ENCODE measurements at places on chromosomes 4 and X. TPM values are rescaled to one million over a fixed set of nuclear protein-coding genes. Genes with fewer than 3 reads are reported as not detected.

- H3K4me3 ChIP-seq, result no peak overlapping the region
- H3K27ac ChIP-seq, result no peak overlapping the region
- no peaks in the 10 kb centered on the region for H3K27me3 ChIP-seq
- DNase-seq, result no peak
- no peaks in the 10 kb centered on the region for H3K36me3 ChIP-seq
Observed at GRCh38 chr4:48602222-48602621, 112.2 kb downstream of the ZAR1 start.

VCX2 gene
- total RNA-seq, result not detected

DNA sequence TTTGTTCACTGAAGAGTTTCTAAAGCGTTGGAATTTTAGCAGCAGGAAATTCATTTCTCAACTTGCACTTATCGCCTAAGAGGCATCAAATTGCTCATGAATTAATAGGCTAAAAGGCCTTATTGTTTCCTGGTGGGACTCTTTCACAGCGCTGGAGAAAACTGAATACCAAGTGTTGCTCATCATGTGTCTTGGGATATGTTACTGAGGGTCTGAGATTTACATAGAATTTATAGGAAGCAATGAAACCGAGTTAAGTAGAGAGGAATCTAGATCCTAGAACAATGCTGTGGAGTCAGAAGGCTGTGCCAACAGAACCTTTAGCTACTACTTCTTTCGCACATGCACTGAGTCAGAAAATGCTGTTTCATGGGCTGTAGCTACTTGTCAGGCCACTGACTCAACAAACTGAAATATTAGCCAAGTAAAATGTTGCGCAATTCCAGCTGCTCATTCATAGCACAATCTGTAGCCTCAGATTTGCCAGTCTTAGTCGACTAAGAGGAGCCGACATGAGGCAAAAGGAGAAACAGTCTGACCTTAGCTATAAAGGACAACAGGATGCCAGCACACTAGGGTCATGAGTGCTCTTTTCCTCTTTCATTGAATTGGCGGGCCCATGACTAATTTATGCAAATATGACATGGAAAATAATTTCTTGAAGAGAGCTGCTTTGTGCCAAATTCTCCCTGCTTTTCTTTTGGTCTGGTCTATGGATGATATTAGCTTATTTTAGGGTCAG, 35.9 kb upstream of the CXCL8 start:
- no peak for DNase-seq
- H3K4me3 ChIP-seq, result no peak overlapping the region
- H3K36me3 ChIP-seq, result no peaks in the 10 kb centered on the region
- H3K27ac ChIP-seq, result peak overlapping the region; percentile 68
- H3K4me1 ChIP-seq, result peaks cover 32% of the 10 kb centered on the region

DNA sequence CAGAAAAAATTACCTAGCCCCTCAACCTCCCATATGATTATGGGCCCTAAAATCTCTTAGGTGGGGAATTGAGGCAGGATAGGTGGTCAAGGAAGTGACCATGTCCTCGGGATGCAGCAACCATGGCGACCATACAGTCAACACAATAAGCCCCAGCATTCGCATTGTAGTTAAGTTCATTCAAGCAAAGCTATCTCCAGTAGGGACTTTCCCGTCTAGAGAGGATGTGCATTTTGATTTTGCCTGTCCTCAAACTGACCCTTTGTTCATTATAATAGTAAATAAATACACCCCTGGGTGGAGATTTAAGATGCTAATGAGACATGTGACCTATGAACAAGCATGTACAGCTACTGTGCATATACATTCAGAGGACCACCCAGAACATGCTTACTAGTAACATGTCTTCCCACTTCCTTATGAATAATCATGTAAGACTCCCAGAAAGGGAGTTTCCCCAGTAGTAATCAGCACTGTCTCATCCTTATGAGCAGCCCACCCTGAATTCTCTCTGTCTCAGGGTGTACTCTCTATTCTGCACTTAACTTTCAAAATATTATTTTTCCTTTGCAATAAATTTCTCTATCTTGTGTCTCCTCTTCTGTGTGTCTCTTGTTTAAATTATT, 74.3 kb downstream of the NUDT11 start:
- DNase-seq, result no peak
- H3K36me3 ChIP-seq, result no peaks in the 10 kb centered on the region
- H3K27ac ChIP-seq, result no peak overlapping the region
- no peak overlapping the region for H3K4me3 ChIP-seq
- H3K27me3 ChIP-seq, result no peaks in the 10 kb centered on the region

DNA sequence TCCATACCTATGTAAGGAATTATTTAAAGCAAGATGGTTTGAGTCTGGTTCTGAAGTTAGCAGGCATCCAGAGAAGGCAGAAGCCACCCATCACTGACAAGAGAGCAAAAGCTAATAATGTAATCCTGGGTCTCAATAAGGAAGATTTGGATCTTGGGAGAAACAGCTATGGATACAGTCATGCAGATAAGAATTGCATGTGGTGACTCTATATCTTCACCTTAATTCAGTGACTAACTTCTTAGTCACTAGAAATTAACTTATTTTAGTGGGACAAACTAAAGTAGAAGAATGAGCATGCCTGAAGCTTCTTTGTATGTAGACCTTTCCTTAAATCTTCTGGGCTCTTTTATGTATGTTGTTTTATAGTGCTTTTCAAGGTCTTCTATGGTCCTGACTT, 66.6 kb downstream of the ATP10D start:
- H3K4me1 ChIP-seq, result no peaks in the 10 kb centered on the region
- DNase-seq, result no peak
- peaks cover 37% of the 10 kb centered on the region for H3K36me3 ChIP-seq
- no peaks in the 10 kb centered on the region for H3K27me3 ChIP-seq

DMD gene
- total RNA-seq, result 24.7 TPM

GRCh38 chrX:73127700-73128241, 48.5 kb upstream of the PABPC1L2A start:
- H3K4me3 ChIP-seq, result no peak overlapping the region
- no peaks in the 10 kb centered on the region for H3K27me3 ChIP-seq

NEIL3 gene
- total RNA-seq, result 0.52 TPM

FATE1 gene
- not detected for total RNA-seq

- no peak for DNase-seq
- H3K4me1 ChIP-seq, result no peaks in the 10 kb centered on the region
- H3K36me3 ChIP-seq, result no peaks in the 10 kb centered on the region
- H3K27me3 ChIP-seq, result no peaks in the 10 kb centered on the region
- H3K27ac ChIP-seq, result no peak overlapping the region
- no peak overlapping the region for H3K4me3 ChIP-seq
Observed at GRCh38 chr4:20662851-20663250, 37.4 kb upstream of the PACRGL start.

CCSER1 gene
- 7.4 TPM for total RNA-seq

AFF2 gene
- 13.4 TPM for total RNA-seq

- H3K27ac ChIP-seq, result no peak overlapping the region
- H3K36me3 ChIP-seq, result no peaks in the 10 kb centered on the region
- no peaks in the 10 kb centered on the region for H3K27me3 ChIP-seq
- H3K4me1 ChIP-seq, result no peaks in the 10 kb centered on the region
- DNase-seq, result no peak
Observed at GRCh38 chr4:139027776-139028175, 12.2 kb downstream of the NOCT start.

- no peak overlapping the region for H3K27ac ChIP-seq
- H3K27me3 ChIP-seq, result no peaks in the 10 kb centered on the region
- no peaks in the 10 kb centered on the region for H3K36me3 ChIP-seq
- no peaks in the 10 kb centered on the region for H3K4me1 ChIP-seq
- no peak overlapping the region for H3K4me3 ChIP-seq
- DNase-seq, result no peak
Observed at GRCh38 chrX:16033331-16033730, 90.0 kb upstream of the GRPR start.

MAOA gene
- total RNA-seq, result 176 TPM

GRCh38 chr4:175386776-175387507, 425.1 kb downstream of the GPM6A start:
- no peaks in the 10 kb centered on the region for H3K4me1 ChIP-seq
- H3K36me3 ChIP-seq, result no peaks in the 10 kb centered on the region
- H3K27ac ChIP-seq, result no peak overlapping the region
- H3K4me3 ChIP-seq, result no peak overlapping the region

SLC6A14 gene
- 50.2 TPM for total RNA-seq

SCML1 gene
- total RNA-seq, result 12.3 TPM

- no peak for DNase-seq
- no peaks in the 10 kb centered on the region for H3K36me3 ChIP-seq
- no peak overlapping the region for H3K4me3 ChIP-seq
- no peaks in the 10 kb centered on the region for H3K27me3 ChIP-seq
- no peak overlapping the region for H3K27ac ChIP-seq
Observed at GRCh38 chrX:7247346-7247745, 99.4 kb upstream of the PUDP start.

MAGEA2B gene
- not detected for total RNA-seq

GRCh38 chr4:67694662-67695061, 6.3 kb downstream of the UBA6 start:
- no peak overlapping the region for H3K4me3 ChIP-seq
- no peak for DNase-seq
- peaks cover 13% of the 10 kb centered on the region for H3K36me3 ChIP-seq

DNA sequence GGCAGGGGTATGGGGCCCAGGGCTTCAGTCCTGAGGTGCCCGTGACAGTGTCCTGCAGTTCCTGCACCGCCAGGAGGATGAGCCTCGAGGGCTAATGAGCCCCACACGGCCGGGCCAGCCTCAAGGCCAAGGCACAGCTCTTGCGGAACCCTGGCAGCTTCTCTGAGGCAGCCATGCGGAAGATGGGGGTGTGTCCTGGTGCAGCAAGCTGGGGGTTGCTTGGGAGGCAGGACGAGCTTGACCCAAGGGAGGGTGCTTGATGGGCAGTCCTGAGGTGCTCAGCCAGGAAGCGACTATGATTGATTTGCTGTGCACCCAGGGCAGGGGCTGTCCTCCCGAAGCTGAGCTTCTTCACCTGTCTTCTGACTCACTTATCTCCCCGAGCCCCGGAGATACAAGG, 9.1 kb upstream of the FGFR3 start:
- H3K27me3 ChIP-seq, result no peaks in the 10 kb centered on the region
- no peak overlapping the region for H3K4me3 ChIP-seq
- H3K36me3 ChIP-seq, result no peaks in the 10 kb centered on the region
- no peaks in the 10 kb centered on the region for H3K4me1 ChIP-seq
- no peak overlapping the region for H3K27ac ChIP-seq

P2RY4 gene
- total RNA-seq, result 0.23 TPM

TMPRSS11F gene
- total RNA-seq, result not detected

DNA sequence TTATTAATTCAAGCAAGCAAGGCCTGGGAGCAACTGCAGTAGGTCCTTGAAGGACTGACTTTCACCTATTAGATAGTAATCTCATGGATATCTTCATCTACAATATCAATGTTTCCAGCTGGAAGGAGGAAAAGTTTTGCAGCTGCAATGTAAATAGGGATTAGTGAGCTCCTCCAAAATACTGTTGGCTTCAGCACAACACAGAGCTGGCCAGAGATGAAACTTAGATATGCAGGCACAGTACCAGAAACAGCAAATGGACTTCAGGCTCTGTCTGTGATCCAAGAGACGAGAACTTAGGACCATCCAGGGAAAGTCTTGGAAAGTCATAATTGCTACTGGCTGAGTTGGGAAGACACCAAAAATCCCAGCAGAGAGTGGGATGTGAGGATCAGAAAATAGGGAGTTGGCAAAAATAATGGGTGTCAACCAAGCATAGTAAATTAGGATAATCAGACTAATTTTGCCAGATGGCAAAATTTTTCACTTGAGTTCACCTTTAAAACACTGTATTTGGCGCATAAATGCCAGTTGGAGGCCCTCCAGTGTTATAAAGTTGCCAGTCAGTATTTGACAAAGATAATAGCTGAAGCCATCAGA, 57.5 kb downstream of the PARM1 start:
- H3K4me3 ChIP-seq, result no peak overlapping the region
- no peaks in the 10 kb centered on the region for H3K4me1 ChIP-seq
- no peak for DNase-seq
- H3K27me3 ChIP-seq, result no peaks in the 10 kb centered on the region
- H3K36me3 ChIP-seq, result no peaks in the 10 kb centered on the region
- H3K27ac ChIP-seq, result no peak overlapping the region

GRCh38 chr4:125750399-125750798, 435.6 kb downstream of the FAT4 start:
- H3K27ac ChIP-seq, result no peak overlapping the region
- H3K4me3 ChIP-seq, result no peak overlapping the region
- H3K36me3 ChIP-seq, result no peaks in the 10 kb centered on the region
- DNase-seq, result no peak
- no peaks in the 10 kb centered on the region for H3K4me1 ChIP-seq

CENPC gene
- total RNA-seq, result 24.0 TPM

RNF212 gene
- total RNA-seq, result 6.9 TPM

CSN1S1 gene
- total RNA-seq, result not detected

- no peak overlapping the region for H3K27ac ChIP-seq
- no peaks in the 10 kb centered on the region for H3K4me1 ChIP-seq
- no peak for DNase-seq
- H3K4me3 ChIP-seq, result no peak overlapping the region
- no peaks in the 10 kb centered on the region for H3K36me3 ChIP-seq
Observed at GRCh38 chr4:122003335-122003734, 51.5 kb upstream of the TRPC3 start.

GRCh38 chrX:110402850-110403221, 44.2 kb downstream of the RTL9 start:
- no peaks in the 10 kb centered on the region for H3K36me3 ChIP-seq
- H3K4me3 ChIP-seq, result no peak overlapping the region
- H3K27me3 ChIP-seq, result no peaks in the 10 kb centered on the region

PABPC5 gene
- 1.9 TPM for total RNA-seq

- peaks cover 96% of the 10 kb centered on the region for H3K27me3 ChIP-seq
- H3K4me3 ChIP-seq, result no peak overlapping the region
- H3K36me3 ChIP-seq, result no peaks in the 10 kb centered on the region
- peaks cover 14% of the 10 kb centered on the region for H3K4me1 ChIP-seq
Observed at GRCh38 chr4:173524218-173525117, 5.6 kb downstream of the HAND2 start.

PLAC1 gene
- total RNA-seq, result not detected

DNA sequence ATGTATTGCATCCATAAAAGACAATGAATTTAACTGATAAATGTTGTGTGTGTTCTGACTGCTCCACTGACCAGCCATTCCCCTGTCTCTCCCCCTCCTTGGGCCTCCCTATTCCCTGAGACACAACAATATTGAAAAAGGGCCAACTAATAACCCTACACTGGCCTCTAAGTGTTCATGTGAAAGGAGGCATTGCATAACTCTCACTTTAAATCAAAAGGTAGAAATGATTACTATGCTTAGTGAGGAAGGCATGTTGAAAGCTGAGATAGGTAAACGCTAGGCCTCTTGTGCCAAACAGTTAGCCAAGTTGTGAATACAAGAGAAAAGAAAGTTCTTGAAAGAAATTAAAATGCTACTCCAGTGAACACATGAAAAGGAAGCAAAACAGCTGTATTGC, 152.7 kb downstream of the POU4F2 start:
- no peaks in the 10 kb centered on the region for H3K4me1 ChIP-seq
- H3K36me3 ChIP-seq, result no peaks in the 10 kb centered on the region
- no peak for DNase-seq
- no peak overlapping the region for H3K27ac ChIP-seq
- H3K27me3 ChIP-seq, result no peaks in the 10 kb centered on the region
- no peak overlapping the region for H3K4me3 ChIP-seq

MTNR1A gene
- total RNA-seq, result not detected

TLR1 gene
- 26.4 TPM for total RNA-seq

All from upper lobe of right lung (tissue), 1 donor.